ENCODE measurements at places on chromosomes 4 and X. TPM values are rescaled to one million over a fixed set of nuclear protein-coding genes. Genes with fewer than 3 reads are reported as not detected.

- no peak for DNase-seq
These were observed 27.8 kb downstream of the BANK1 start for GRCh38 chr4:101818362-101818761.

DNA sequence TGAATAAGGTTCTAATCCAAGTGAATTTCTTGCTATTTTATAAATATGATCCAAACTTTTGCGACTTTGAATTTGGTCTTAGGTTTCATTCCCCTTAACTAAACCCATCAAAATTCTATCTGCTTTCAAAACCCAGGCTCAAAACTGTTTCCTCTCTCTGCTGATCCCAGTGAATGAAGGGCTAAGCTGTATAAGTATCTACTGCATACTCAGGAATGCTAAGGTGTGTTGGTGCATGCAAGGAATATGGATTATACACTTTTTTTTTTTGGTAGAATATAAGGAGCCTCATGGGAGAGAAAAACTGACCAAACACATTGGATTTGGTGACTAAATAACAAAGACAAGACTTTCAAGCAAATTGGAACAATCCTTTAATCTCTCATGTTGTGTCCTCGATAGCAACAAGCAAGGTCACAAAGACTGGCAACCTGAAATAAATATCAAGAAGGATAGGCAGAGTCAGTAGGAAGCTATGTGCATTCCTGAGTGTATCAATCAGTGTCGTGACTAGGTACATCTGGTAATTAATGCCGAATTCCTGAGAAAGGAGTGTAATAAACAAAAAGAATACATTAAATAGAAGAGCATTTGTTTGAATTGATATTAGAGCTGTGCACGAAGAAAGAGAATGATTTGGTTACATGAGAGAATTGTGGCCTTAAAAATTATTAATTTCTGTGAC lies 74.3 kb upstream of the KCTD8 start:
- no peak for DNase-seq

- DNase-seq, result no peak
These were observed 428.0 kb downstream of the EPHA5 start for GRCh38 chr4:65242156-65242846.

DNA sequence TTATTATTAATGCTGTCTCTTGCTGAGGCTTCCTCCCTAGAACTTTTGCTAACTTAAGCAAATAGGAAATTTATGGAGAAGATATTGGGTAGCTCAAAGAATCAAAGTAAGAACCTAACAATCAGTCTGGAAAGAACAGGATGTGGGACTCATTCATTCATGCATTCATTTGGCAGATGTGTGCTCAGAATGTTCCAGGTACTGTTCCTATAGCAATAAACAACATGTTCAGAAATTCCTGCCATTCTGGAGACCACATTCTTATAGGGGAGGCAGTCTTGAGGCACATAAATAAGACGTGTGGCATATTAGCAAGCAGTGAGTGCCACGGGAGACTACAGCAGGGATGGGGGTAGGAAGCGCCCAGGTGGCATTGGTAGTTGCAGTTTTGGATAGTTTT lies 5.0 kb downstream of the GRK4 start:
- DNase-seq, result no peak

- no peak for DNase-seq
These were observed 39.5 kb downstream of the PCDH10 start for GRCh38 chr4:133188433-133189146.

DNA sequence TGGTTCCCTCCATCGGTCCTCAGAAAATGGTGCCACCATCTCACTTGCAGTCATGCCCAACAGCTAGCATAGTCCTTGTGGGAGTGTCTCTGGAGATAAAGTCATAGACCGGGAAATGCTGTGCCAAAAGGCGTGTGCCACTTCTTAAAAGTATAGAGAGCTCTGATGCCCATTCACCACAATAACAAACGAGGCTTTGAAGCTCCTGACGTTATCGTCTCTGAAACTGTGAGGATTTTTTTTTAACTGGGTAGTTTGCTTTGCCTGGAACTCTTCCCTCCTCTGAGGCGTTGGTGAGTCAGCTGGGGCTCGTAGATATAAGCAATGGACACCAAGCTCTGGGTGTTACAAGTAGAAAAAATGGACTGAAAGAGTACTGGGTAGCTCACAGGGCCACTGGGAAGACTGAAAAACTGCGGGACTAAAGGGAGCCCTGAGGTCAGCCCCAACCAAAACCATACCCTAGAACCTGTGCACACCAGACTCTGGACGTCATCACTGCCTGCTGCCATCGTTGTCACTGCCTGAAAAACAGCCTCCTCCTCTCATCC lies 89.4 kb upstream of the TRIM2 start:
- no peak for DNase-seq

DNA sequence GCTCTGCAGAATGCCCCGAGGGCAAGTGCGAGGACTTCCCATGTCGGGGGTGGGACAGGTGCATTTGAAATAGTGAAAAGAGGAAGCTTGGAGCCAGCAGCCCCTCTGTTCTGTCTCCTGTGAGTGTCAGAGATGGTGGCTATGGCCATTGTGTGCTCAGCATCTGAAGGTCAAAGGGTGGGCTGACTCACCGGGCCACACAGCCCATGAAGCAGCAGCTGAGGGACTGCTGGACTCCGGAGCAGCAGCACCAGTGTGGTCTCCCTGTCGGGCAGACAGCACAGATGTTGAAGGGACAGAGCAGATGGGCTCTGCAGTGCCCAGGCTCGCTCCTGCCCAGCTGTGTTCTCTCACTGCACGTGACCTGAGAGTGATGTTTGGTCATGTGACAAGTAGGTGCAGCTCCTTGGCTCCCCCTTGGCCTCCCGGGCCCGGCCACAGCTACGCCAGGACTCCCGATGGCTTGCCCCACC lies 53.5 kb downstream of the TBC1D14 start:
- no peak for DNase-seq

GRCh38 chr4:53929955-53930798 lies 134.2 kb downstream of the CHIC2 start:
- peak; percentile 82 for DNase-seq

- no peak for DNase-seq
These were observed 97.9 kb upstream of the METTL14 start for GRCh38 chr4:118587116-118587831.

- no peak for DNase-seq
These were observed 133.0 kb downstream of the SHROOM4 start for GRCh38 chrX:50680990-50681389.

DNA sequence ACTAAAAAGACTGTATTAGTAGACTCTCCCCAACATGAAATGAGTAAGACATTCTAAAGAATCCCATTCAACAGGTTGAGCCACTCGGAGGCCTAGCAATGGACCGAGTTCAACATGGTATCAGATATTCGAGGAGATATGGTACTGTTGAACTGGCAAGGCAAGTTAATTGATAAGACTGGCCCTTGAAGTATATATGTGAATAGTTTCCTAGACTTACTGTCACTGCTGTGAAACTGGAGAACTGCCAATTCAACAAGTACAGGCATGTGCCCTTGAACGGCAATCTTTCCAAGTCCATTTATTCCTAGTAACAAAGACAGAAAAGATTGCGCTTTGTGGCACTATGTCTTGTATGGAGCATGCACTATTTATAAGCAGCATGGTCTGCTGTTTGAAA lies 24.4 kb downstream of the FAT1 start:
- DNase-seq, result no peak

DNA sequence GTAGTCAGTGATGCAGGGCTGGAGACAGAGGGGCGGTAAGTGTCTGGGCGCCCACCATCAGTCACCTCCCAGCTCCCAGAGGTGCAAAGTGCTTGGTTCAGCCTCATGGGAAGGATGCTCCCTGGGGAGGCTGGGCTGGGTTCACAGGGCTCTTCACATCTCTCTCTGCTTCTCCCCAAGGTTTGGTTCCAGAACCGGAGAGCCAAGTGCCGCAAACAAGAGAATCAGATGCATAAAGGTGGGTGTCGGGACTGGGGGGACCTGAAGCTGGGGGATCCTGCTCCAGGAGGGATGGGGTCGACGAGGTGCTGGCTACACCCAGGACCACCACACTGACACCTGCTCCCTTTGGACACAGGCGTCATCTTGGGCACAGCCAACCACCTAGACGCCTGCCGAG lies 10.1 kb downstream of the SHOX start:
- no peak for DNase-seq

DNA sequence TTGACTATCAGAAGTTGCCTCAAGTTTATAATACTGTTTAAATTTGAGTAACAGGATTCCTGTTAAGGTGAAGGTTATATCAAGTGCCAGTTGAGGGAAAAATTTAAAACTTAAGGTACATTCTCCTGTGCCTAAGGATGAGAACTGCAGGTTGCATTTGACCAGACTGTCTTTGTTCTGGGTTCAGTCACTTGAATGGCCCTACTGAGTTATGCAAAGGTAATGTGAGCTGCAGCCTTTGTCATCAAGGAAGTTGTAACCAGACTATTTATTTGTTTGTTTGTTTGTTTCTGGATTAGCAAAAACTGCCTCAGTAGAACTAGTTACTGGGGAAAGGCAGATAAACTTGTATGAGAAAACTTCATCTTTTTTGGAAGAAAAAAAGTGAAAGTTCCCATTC lies 131.9 kb downstream of the ATOH1 start:
- DNase-seq, result no peak

DNA sequence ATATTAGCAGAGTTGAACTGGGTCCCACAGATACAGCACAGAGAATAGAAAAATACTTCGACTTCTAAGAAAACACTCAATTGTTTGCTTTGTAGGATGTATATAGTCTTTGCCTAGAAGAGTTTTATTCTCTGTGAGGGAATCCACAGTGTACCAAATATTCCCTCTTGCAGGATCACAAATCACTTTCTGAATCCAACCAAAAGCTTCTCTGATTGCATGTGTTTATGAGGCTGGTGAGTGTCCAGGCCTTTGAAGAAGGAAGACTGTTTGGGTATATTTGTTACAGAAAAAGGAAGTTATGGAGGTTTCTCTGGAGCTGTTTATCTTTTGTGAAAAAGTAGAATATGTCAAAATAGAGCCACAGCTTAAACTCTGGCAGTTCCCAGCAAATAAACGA lies 423.2 kb downstream of the AFF2 start:
- no peak for DNase-seq

- no peak for DNase-seq
These were observed 58.0 kb upstream of the XIAP start for GRCh38 chrX:123801901-123802300.

- no peak for DNase-seq
These were observed 164.4 kb downstream of the GRIA3 start for GRCh38 chrX:123348468-123348867.

DNA sequence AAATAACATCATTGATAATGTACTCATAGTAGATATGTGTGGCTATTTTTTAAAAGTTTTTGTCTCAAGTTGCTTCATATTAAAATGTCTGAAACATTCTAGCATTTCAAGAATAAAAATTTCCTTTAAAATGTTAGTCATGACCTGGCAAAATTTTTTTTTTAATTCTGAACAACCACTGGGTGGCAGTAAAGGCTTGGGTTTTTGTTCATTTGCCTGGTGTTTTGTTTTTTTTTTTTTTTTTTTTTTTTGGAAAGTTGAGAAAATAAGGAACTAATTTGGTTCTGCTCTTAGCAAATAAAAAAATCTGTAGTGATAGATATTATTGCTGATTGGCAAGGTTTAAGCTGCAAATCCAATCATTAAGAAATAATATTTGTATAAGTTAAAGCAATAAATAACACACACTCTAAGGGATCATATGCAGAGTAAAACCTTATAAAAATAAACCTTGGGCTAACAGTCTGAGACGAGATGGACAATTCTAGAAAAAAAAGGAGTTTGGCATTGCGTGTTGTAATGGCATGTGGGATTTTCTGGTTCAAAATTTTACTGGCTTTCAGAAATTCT lies 81.4 kb downstream of the CEP44 start:
- DNase-seq, result no peak

GRCh38 chr4:182139491-182139890 lies 103.7 kb upstream of the TENM3 start:
- DNase-seq, result no peak

DNA sequence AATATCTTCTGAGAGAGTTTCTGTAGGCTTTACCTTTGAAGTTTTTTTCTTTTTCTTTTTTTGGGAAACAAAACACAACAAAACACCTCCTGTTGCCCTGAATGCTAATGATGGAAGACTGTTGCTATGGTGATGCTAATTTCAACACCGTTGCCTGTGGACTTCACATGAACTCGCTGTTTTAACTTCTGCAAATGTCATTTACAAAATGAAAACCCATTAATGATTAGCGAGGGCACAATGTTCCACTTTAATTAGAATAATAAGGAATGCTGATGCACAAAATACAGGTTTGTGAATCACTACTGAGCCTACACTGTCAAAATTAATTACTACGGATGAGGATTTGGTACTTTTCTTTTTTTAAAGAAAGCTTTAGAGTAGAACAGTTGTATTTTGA lies 227.1 kb upstream of the FTHL17 start:
- no peak for DNase-seq

GRCh38 chrX:121598356-121598755 lies 550.9 kb downstream of the GLUD2 start:
- DNase-seq, result no peak

- peak; percentile 99 for DNase-seq
These were observed at the start of gene FGFRL1 for GRCh38 chr4:1011022-1011665. FGFRL1 (plus strand) TSS chr4:1011626; CDS start chr4:1012486, 860 bp downstream.

DNA sequence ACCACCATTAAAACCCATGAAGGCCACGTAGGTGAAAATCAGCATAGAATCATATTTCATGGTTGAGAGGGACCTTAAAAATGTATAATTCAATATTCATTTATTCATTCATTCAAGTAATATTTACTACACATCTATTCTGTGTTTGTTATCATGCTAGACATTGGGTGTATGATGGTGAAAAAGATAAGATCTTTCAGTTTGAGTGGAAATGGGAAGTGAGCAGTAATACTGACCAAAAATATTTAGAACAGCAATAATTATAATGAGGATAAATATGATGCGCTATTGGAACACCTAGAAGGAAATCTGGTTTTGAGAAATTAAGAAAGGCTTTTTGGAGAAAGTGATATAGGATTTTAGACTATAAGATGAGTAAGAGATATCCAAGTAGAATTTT lies 28.0 kb downstream of the DKK2 start:
- DNase-seq, result no peak

GRCh38 chr4:162782778-162783525 lies 383.7 kb downstream of the NAF1 start:
- DNase-seq, result no peak

POLN gene
- total RNA-seq, result 0.89 TPM

MBNL3 gene
- total RNA-seq, result 14.1 TPM

SEC24B gene
- 17.4 TPM for total RNA-seq

RPA4 gene
- 10.9 TPM for total RNA-seq

P2RY8 gene
- 4.4 TPM for total RNA-seq

SOD3 gene
- 280 TPM for total RNA-seq

BRS3 gene
- total RNA-seq, result not detected

SLC7A11 gene
- total RNA-seq, result 1.0 TPM

PRSS48 gene
- not detected for total RNA-seq

NAT8L gene
- 0.15 TPM for total RNA-seq

GPR50 gene
- not detected for total RNA-seq

CCDC110 gene
- total RNA-seq, result 0.79 TPM

NLGN3 gene
- not detected for total RNA-seq

SMPX gene
- not detected for total RNA-seq

RASGEF1B gene
- 78.6 TPM for total RNA-seq

SRPX2 gene
- total RNA-seq, result 27.9 TPM

REELD1 gene
- total RNA-seq, result 2.1 TPM

TCEAL2 gene
- 1.4 TPM for total RNA-seq

AGA gene
- 17.8 TPM for total RNA-seq

Data from upper lobe of left lung (tissue), 6 donors.